ENCODE measurements at places on chromosomes 3 and 15.

GRCh38 chr3:13565581-13566452, 16.9 kb downstream of the FBLN2 start:
- DNase-seq: no peak

DNA sequence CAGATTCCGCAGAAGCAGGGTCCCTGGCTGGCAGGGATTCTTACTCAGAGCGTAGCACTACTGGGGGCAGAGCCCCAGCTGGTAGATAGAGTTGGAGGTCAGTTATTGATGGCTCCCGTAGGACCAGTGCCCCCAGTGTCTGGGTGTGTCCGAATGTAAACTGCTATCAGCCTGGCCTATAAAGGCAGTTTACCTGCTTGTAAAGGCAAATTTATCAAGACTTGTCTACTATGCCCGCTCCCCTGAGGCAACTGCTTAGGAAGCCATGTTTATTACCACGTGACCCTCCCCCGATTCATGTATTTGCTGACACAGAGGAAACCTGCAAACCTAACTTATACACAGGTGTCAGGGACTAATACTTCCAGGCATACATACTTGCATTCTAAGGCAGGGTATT, 607 bp upstream of the PPP1R14D start:
- DNase-seq: no peak

DNA sequence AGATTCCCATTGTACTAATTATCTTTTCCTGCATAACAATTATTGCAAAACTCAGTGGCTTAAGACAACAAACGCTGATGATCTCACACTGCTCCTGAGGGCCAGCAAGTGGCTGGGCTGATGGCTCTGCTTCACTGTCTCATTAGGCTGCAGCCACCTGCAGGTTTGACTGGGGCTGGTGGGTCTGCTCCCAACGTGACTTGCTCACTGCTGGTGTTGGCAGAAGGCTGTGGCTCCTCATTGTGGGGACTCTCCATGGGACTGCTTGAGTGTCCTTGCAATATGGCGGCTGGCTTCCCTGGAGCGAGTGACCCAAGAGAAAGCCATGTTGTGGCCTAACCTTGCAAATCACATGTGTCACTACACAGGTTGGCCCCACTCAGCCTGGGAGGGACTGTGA, 71.1 kb downstream of the PLXNA1 start:
- no peak for DNase-seq

DNA sequence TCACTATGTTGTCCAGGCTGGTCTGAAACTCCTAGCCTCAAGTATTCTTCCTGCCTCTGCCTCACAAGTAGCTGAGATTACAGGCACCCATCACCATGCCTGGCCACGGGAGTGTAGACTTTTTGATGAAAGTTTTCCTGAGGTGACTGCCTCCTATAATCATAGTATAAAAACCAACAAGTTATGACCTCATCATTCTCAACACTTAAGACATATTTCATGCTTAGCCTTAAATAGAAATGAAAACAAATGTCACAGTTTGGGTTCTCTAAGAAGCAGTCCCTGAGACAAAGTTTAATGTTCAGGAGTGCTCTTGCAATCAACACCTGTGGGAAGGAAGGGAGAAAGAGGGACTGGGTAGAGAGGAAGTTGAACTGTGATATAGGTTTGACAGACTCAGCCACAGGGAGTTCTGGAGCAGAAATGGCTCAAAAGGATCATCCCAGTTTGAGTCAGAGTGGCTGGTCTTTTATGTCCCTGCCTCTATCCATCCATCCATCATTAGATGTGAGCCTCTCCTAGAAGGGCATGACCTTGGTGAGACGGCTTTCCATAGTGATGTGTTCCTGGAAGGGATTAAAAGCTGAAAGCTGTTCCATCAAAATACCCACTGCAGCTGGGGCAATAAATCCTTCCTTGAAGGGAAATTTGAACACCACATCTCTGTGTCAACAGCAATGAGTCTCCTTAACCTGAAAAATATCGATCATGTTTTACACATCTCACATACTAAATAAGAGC, 16.2 kb upstream of the ABHD5 start:
- no peak for DNase-seq

GRCh38 chr15:28947221-28947674, 61.5 kb downstream of the APBA2 start:
- no peak for DNase-seq

GRCh38 chr3:135261916-135262315, 466.9 kb downstream of the EPHB1 start:
- no peak for DNase-seq

- no peak for DNase-seq
These were observed 3.2 kb upstream of the BMF start for GRCh38 chr15:40111888-40112287.

- no peak for DNase-seq
These were observed 17.8 kb upstream of the THUMPD3 start for GRCh38 chr3:9345041-9345440.

DNA sequence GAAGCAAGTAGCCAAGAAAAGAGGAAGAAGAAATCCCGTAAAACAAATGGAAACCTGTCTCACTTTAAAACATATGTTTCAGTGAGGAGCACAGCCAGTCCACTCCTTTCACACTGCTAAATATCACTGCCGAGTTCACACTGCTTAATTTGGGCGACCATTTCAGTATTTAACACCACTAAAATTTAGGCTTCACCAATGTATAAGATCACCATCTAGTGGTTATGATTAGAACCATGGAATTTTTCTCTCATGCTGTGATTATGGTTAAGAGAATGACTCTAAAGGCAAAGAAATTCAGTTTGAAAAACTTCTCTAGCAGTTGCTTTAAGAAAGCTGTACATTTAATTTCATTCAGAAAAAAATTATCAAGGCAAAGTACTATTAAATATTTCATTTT, 16.6 kb downstream of the SLC4A7 start:
- no peak for DNase-seq

- no peak for DNase-seq
These were observed 1088.9 kb downstream of the NAALADL2 start for GRCh38 chr3:175948041-175948440.

- no peak for DNase-seq
These were observed 61.5 kb upstream of the CORO2B start for GRCh38 chr15:68517285-68517761.

DNA sequence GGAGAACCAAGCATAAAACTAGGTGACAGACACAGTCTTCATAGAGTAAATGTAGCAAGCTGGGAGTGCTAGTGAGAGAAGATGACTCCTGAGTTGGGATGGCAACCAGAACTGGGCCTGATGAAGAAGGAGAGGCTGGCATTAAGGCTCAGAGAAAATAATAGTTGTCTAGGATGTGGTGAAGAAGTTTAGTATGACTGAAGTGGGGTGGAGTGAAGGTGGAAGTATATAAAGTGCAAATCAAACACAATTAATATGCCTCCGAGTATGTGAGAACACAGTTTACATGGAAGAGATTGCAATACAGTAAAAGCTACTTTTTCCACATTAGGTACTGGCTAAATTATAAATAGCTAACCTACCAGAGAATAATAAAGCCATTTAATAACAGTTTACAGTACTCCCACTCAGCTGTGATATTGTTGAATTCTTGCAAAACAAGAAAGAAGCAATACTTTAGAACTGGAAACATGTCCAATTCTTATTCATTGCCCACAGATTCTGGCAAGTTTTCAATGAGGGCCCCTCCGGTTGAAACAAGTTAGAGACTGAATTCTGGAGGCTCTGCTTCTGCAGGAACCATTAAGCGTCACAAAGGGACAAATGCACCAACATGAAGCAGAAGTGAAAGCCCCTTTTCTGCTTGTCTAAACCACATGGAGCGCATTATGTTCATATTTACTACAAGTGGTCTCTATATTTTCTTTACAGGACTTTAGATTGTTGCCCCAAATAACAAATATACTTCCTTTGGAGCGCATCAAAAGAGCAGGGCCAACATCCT, 243.7 kb downstream of the SLC9A9 start:
- no peak for DNase-seq

DNA sequence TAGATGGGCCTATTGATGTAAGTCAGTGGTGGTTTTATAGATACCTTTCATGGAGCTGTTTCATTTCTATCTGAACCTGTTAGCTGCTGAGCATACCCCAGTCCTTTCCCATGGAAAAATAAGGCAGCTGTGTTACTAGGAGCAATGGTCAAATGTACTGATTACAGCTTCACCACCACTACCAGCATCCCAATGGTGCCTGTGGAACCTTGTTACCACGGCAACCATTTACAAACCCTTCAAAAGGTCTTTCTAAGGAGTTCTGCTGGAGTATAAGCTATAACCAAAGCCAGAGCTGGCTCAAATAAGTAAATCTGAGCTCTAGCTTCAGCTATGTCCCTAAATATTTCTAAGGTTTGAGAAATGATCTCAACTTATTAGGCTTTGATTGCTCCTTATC, 133.4 kb upstream of the ACP3 start:
- DNase-seq: no peak

DNA sequence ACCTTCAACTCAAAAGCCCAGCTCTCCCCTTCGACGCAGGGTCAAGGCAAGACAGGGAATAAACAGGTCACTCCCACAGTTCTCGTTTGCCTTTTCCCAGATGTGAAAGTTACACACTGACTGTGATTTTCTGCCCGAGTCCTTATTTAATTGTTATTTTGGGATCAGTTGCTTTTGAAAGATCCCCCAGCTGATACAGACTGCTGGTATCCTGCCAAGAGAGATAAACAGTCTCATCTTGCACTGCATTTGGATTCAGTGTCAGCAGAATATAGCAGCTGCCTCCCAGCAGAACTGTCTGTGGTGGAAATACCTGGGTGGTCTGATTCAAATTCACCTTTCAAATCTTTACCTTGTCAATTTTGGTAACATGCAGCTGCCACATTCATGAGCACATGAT, 56.0 kb upstream of the FAM3D start:
- DNase-seq: no peak

DNA sequence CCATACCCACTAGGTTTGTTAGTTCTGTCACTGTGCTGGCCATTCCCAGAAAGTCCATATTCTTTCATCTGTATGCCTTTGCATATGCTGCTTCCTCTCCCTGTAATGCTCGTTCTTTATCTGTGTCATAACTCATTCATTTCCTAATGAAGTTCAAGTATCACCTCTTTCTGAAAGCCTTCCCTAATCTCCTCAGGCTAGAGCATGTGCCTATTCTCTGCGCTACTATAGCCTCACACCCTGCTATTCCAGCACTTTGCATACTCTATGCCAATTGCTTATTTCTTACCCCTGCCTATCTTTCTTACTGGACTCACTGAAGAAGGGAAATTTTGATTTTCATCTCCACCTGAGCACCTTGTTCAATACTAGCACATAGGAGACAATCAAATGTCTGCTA, 25.6 kb upstream of the C2CD4B start:
- no peak for DNase-seq

GRCh38 chr15:40409366-40409765, 3.8 kb downstream of the IVD start:
- DNase-seq: no peak

GRCh38 chr15:88716543-88717381, 77.9 kb downstream of the ISG20 start:
- no peak for DNase-seq

- no peak for DNase-seq
These were observed 220.7 kb upstream of the DNAJC19 start for GRCh38 chr3:181210275-181210674.

DNA sequence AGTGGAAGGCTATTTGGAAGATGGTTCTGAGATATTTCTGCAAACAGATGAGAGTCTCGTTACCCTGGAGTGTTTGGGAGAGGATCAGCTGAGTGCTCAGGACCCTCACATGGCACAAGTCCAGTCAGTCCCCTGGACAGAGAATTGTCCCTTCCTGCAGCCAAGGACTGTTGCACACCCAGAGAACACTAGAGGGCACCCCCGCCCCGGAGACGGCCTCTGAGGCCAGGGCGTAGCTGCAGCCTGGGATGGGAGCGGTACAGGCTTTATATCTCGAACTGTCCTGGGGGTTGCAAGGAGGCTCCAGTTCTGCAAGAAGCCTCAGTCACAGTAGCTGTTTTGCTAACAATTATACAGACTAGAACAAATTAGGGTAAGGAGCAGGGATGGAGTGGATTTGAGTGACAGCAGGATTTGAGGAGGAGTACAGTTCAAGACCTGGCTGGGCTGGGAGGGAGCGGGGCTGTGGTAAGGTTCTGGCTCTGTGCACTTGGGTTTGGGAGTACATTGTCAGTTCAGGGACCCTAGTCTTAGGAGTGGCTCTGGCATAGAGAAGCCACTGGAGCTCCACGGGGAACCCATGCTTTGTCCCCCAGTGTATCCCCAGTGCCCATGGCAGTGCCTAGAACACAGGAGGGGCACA, 67.6 kb upstream of the HACD2 start:
- no peak for DNase-seq

DNA sequence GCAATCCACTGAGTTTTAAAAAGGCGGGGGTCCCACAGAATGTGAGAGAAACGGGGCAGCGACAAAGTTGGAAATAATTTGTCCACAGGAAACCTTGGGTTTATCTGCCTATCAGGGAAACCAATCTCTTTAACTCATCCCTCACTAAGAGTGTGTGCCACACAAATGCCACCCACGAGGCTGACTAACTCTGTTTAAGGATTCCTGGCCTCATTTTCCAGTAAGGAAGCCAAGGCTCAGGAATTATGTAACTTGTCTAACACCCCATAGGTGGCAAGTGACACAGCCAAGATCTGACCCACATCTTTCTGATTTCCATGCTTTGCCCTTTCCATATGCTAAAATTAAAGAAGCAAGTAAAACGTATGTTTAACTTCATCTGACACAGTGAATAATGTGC, 263.2 kb downstream of the CNTN3 start:
- DNase-seq: no peak

GRCh38 chr3:76509179-76509830, 530.6 kb upstream of the ROBO2 start:
- no peak for DNase-seq

DNA sequence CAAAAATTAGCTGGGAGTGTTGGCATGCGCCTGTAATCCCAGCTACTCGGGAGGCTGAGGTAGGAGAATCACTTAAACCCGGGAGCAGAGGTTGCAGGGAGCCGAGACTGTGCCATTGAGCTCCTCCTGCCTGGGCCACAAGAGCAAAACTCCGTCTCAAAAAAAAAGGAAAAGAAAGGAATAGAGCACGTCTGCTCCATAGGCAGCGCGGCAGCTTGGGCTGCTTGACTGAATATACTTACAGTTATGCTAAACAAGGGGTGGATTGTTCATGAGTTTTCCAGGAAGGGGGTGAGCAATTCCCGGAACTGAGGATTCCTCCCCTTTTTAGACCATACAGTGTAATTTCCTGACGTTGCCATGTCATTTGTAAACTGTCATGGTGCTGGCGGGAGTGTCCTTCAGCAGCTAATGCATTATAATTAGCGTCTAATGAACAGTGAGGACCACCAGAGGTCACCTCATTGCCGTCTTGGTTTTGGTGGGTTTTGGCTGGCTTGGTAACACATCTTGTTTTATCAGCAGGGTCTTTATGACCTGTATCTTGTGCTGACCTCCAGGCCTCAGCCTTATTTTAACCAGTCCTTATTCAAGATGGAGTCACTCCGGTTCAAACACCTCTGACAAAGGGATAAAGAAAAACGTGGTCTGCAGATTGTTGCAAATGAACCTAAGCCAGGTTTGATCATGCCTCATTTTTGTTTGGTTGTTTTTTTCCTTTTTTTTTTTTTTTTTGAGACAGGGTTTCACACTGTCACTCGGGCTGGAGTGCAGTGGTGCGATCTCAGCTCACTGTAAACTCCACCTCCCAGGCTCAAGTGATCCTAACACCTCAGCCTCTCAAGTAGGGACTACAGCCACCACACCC, 24.9 kb upstream of the SENP5 start:
- DNase-seq: no peak

Data from activated CD8-positive, alpha-beta memory T cell treated with anti-CD3 and anti-CD28 coated beads for 1 hour (primary cell).